ENCODE measurements at places on chromosomes 7 and 10.

DNA sequence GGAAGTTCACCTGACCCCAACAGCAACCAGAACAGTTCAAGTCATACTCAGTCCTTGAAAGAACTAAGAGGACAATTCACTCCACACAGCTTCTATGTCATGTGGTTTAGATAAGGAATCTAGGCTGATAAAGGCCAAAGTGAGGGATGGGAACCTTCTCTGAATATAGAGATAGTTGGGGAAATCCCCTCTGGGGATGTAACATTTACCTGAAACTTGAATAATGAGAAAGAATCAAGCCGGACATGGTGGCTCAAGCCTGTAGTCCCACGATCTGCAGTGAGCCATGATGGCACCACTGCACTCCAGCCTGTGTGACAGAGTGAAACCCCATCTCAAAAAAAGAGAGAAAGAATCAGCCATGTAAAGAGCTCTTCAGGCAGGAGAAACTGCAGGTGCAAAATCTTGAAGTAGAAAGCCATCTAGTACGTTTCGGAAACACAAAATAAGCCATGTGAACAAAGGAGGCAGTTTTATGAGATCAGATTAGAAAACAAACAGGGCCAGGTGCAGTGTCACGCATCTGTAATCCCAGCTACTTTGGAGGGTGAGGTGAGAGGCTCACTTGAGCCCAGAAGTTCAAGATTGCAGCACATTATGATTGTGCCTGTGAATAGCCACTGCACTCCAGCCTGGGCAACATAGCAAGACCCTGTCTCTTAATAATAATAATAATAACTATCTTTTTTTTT, 4.5 kb upstream of the DNMBP start:
- no peak for DNase-seq

GRCh38 chr7:24595671-24596418, 22.6 kb downstream of the PALS2 start:
- DNase-seq, result no peak

DNA sequence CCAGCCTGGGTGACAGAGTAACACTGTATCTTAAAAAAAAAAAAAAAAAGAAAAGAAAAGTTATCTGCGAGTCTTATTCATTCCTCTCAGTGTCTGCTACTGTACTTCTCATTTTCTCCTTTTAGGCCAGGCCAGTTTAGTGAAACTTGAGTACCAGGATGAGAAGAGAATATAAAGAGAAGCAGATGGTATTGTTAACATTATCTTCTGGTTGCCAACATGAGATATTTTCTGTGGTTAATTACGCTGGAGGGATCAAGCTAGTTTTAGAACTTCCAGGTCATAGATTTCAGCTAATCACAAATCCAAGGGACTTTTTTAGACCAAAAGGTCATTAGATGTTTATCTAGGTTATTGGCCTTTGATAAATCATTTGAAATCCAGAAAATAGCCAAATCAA, 252.6 kb upstream of the SMIM30 start:
- DNase-seq, result no peak

GRCh38 chr10:14184841-14185315, 145.8 kb downstream of the FRMD4A start:
- no peak for DNase-seq

- no peak for DNase-seq
These were observed 56.1 kb downstream of the SLIT1 start for GRCh38 chr10:97129666-97130065.

GRCh38 chr7:72190919-72191318, 221.2 kb downstream of the CALN1 start:
- DNase-seq, result no peak
